ENCODE measurements at places on chromosomes 2 and 18.

DNA sequence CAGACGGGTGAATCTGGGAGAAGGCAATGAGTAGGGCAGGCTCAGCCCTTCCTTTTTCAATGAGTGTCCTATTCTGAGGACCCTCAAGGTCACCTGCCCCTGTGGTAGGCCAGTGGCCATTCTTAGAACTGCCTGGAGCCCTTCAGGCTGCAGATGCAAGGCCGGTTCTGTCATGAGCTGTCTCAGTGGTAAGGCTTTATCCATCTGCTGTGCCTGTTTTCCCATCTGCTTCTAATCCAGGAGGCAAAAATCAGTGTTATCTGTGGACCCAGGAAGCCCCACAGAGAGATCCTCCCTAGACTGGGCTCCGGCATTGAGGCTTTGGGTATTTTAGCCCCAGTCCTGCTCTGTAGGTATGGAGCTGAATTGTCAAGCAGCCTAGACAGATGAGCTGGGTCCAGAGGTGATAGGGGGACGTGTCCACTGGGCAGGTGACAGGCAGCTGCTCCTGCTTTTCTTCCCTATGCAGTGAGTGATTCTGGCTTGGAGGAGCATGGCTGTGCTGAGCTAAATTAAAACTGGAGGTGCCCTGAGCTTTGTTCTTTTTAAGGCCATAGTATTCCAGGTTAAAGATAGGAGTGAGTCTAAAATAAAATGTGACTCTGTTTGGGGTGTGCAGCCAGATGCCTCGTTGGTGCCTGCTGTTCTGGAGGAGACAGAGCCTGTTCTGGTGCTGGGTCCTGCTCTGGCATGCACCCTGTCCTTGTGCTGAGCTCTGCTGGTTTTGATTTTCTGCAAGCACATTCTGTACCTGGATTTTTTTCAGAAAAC is 92.5 kb downstream of the FHOD3 start:
- no peak for DNase-seq

DNA sequence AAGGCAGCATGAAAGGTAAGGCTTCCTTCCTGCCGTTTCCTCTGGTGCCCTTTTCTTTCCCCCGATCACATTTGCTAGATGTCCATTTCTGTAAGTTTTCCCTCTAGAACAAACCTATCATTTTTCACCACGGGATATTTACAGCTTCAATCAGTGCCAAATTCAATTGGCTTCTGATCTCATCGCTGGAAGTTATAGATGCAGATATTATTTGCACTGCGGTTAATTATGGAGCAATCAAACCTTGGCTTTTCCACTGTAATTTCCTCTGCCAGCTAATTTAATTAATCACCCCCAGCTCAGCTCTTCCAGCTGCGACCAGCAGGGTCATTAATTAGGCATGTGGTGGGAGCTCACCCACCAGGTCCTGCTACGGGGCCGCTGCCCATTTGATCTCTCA is 86.1 kb downstream of the GBX2 start:
- no peak for DNase-seq

DNA sequence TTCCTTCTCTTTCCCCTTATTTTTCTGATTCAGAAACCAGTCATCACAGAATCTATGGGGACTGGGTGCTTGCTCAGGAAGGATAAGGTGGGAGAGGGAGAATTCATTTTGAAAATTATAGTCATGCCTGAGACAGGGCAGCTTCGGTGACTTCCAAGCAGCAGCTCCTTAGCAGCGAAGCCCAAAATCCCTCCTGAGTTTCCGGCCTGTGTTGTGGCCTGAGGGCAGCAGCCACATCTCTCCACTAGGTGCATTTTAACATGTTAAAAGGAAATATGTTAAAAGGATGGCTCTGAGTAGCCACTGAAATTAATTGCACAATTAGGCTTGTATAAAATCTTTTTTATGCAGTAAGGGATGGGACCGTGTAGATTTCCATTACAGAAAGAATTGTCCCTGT is 207.0 kb upstream of the RAB12 start:
- DNase-seq, result no peak

- DNase-seq, result no peak
These were observed 17.6 kb downstream of the ACSL3 start for GRCh38 chr2:222878301-222878876.

DNA sequence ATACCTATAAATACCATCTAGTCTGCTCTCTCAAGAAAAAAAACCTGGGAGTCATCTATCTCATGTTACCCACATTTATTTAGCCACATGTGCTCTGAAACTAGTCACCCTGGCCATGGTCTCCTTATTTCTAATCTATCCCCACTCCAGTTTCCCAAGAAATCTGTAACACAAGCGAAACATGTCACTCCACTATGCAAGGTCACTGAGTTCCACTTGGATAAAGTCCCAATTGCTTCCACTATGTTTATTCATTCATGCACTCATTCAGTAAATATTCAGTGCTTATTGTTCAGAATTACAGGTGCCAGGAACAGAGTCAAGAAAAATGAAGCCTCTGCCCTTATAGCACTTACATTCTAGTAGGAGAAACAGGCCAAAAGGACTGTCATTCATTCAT is 369.4 kb upstream of the CYRIA start:
- no peak for DNase-seq

DNA sequence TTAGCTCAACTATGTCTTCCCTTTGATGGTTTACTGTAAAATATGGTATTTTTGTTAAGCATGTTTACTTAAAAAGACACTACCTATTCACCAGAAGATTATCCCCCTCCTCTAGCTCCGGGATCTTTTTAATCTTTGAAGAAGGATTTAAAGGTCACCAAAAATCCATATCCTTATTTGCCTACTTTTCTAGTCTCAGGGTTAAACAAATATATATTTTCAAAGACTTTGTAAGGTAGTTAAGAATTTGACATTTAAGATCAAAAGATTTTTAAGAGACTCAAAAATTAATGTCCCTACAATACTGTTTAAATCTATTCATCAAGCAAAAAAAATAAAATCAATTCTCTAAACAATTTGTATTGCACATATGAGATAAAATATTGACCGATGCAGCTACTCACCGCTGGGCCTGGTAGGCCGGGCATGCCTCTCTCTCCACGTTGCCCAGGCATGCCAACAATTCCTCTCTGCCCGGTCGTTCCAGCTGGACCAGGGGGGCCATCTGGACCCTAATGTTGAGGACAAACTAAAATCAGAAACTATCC is 76.1 kb downstream of the COL3A1 start:
- no peak for DNase-seq

GRCh38 chr18:77105028-77105427 is 27.6 kb downstream of the MBP start:
- DNase-seq, result no peak

DNA sequence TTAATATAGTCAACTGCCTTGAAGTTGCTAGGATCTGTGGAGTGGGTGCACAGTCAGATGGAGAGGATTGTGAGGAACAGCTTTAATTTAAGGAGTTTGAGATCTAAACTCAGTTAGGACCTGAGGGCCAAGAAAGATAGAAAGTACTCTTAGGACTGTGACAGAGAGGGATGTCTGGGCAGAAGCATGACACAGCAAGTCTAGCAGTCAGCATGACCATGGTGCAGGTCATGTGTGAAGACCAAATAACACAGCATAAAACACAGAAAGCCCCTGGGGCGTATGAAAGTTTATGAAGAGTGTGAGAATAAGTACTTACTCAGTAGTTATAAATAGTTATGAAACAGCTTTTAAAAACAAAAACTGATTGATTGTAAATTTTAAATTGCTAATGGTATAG is 107.2 kb downstream of the GALNT1 start:
- no peak for DNase-seq

DNA sequence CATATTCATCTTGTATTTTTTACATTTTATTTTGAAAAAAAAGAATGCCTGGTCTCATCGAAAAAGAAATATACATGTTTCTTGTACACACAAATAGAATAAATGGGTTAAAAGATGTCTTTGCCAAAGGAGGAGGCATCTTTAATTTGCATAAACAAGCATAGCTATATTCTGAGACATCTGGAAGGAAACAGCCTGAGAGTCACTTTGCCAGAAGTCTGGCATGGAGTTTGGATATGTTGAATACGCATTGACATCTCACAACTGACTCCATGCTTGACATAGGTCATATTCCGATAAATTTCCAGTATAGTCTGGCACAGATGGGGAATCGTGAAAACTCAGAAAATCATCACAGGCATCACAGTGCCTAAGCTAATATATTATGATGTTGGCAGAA is 1317.5 kb upstream of the CELF4 start:
- no peak for DNase-seq
